ENCODE measurements at places on chromosomes 13 and 19. TPM values are rescaled to one million over a fixed set of nuclear protein-coding genes. Genes with fewer than 3 reads are reported as not detected.

Gene CEACAM1
- total RNA-seq, result 39.6 TPM

Gene ARL11
- total RNA-seq, result 0.38 TPM

Gene ZNF813
- not detected for total RNA-seq

DNA sequence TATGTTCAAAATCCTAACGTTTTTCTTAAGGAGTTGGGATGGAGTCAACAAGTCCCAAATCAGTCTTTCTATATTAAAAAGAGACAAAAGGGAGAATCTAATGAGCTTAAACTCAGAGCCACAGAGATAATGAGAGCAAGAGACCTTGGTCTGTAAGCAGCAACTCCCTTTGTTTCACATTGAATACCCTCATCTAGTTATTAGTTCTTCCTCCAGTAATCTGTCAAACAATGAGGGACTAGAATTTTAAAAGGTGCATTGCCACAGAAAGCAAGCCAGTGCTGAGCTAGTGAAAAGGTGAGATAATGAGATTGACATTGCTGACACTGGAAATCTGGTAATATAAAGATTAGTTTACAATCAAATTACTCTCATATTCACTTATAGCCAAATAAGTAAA is 718.6 kb downstream of the DACH1 start:
- no peak for DNase-seq

Gene IL4I1
- total RNA-seq, result 1.1 TPM

Gene CRB3
- 101 TPM for total RNA-seq

Gene SULT2A1
- total RNA-seq, result not detected

Gene CEACAM4
- total RNA-seq, result not detected

GRCh38 chr19:2148482-2149135 is 2.8 kb downstream of the AP3D1 start:
- no peak for DNase-seq

DNA sequence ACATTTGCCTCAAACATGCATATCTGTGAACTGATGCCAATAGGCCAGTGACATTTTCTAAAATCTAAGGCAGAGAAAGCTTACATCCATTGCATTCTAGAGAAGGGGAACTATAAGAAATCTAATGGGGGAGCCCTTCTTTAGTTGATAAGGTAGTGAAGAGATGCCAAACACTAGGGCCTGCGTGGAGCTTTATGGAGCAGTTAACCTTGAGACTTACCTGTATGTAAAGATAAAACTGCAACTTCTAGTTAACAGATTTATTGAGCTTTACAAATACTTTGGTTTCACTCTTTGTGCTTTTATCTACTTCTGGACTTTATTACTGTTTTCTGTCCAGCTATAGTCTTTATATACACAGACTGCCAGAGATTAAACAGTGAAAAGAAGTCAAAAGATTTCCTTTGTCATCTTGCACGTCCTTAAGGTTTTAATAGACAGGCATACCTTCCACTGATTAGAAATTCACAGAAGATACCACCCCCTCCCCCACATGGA is 457.6 kb downstream of the KLF12 start:
- peak; percentile 76 for DNase-seq

DNA sequence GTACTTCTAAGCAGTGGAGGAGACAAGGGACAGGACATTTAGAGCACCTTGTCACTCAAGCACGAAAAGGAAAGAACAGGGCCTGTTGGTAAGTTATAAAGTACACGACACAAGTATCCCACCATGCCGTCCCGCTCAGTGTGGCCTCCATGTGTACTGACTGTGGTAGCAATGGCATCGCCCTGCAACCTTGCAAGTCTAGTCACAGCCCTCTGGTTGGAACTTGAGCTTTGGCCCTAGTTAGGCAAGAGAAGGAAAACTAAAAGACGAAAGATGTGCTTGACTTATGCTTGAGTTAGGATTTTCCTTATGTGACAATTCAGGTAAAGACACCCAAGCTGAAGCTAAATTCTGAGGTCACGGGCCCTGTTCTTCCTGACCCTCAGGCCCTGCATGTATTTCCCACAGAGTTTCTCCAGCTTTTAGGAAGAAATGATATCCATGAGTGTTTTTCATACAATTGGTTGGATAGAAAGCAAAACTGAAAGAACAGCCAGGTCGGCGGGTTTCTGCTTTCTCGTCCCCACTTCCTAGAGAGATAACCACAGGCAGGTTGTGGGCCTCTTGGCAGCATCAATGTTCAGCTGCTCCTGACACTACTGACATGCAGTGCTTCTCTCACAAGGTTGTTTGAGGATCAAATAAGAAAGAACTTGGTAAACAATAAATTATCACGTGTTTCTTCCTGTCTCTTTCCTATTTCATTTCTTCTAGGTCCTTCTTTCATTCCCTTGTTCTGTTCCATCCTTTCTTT is 216.2 kb downstream of the IRS2 start:
- no peak for DNase-seq

GRCh38 chr13:35926859-35927530 is 204.2 kb downstream of the DCLK1 start:
- DNase-seq, result no peak

DNA sequence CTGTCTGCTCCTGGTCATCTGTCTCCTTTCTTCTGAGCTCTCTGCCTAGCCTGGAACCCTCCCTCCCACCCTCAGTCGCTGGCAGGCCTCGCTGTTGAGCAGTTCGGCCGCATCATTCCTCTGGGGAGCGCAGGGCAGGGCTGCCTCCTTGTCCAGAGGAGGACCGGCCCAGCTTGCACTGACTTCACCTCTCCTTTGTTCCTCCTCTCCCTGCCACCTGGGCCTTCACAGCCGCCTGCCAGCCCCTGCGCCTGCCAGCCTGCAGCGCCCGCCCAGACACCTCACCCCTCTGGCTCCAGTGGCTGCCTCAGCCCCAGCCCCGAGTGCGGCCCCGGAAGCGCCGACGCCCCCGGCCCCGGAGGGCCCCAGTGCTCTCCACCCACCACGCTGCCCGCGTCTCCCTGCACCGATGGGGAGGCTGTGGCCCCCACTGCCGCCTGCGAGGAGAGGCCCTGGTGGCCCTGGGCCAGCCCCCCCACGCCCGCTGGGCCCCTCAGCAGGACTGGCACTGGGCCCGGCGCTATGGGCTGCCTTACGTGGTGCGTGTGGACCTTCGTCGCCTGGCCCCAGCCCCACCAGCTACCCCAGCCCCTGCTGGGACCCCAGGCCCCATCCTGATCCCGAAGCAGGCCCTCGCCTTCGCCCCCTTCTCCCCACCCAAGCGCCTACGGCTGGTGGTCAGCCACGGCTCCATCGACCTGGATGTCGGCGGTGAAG is 7.2 kb downstream of the KMT5C start:
- DNase-seq, result no peak

Gene TEKTIP1
- not detected for total RNA-seq

GRCh38 chr19:4172861-4173473 is 9.4 kb downstream of the SIRT6 start:
- peak; percentile 48 for DNase-seq

DNA sequence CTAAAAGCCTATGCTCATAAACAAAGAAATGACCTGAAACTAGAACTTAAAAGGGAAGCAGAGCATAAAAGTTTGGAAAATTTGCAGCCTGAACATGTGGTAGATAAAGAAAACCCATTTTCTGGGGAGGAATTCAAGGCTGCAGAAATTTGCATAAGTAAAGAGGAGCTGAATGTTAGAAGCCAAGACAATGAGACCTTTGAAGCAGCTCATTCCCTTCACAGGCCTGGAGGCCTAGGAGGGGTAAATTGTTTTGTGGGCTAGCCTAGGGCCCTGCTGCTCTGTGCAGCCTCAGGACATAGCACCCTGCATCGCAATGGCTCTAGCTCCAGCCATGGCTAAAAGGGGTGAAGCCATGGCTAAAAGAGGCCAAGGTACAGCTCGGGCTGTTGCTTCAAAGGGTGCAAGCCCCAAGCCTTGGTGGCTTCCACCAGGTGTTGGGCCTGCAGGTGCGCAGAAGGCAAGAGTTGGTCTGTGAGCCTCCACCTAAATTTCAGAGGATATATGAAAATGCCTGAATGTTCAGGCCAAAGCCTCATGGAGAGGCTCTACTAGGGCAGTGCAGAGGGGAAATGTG is 38.3 kb downstream of the ZIC2 start:
- DNase-seq, result no peak

DNA sequence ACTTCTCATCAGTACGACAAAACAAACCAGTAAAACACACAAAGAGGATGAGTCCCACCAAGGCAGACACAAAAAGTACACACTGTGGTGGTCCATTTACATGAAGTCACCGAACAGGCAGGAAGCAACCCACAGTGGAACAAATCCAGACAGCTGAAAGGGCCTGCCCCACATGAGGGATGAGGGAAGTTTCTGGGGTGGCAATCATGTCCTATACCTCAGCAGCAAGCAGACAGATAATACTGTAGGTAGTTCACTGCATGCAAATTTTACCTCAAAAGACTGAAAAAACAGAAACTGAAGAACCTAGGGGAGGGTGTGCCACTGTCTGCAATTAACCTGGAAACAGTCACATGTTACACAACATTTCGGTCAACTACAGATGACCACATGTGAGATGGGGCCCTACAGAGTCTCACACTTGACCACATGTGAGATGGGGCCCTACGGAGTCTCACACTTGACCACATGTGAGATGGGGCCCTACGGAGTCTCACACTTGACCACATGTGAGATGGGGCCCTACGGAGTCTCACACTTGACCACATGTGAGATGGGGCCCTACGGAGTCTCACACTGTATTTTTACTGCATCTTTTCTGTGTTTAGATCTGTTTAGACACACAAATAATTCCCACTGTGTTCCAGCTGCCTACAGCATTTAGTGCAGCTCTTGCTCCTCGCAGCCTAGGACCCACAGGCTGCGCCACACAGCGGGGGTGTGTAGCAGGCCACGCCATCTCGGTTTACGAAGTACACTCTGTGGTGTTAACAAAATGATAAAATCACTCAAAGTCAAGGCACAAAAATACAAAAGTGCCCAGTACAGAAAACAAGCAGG is 22.2 kb downstream of the PCID2 start:
- no peak for DNase-seq

DNA sequence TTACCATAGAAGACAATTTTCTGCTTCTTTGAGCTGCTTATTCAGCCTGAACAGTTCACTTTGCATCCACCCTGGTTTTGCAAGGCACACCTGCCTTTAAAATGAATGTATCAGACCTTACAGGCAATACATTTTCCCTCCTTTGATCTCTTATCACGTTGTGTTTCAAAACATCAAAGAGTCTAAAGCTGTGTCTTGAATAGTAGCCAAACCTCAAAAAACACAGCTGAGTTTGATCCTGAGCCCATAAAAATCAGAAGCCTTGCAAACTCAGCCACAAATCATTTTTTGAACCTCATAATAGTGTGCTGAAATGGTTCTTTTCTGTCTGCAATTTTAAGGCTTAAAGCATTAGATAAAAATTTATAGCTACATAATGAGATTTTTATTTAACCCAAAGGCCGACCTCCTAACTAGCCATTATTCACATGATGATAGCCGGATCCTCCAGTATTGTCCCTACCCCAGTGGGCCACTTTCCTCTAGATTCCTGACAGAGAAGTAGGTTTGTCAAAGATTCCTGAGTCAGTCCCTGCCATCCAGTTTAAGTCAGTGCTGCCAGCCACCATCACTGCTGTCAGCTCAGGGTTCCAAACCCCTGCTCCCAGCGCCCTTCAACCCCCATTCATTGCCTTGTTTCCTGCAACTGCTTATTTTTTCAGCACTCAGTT is 71.8 kb downstream of the CAB39L start:
- DNase-seq, result peak; percentile 93

DNA sequence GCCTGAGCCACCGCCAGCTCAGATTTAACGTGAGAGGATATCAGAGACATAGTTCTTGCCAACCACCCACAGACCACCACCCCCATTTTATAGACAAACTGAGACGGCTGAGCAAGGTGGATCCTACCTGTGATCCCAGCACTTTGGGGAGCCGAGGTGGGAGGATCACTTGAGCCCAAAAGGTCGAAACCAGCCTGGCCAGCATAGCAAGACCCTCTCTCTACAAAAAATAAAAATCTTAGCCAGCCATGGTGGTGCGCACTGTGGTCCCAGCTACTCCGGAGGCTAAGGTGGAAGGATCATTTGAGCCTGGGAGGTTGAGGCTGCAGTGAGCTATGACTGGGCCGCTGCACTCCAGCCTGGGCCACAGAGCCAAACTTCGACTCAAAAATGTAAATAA is 30.6 kb upstream of the NDUFS7 start:
- no peak for DNase-seq

Gene GPC5
- not detected for total RNA-seq

DNA sequence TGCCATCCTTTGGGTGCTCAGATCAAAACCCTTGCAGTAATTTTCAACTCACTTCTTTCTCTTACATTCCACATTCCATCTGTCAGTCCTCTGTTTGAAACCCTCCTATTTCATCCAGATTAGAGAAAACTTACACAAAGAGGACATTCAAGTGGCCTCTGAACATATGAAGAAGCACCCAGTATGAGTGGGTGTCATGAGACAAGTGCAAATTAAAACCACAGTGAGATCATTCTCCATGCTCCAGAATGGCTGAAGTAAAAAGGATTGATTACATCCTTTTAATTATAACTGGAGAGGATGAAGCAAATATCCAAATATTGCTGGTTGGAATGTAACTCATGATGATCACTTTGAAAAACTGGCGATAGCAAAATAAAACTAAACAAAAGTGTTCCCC is 96.5 kb downstream of the MIPEP start:
- DNase-seq, result no peak

- DNase-seq, result no peak
Observed at GRCh38 chr13:75049735-75050335, 432.1 kb downstream of the TBC1D4 start.

DNA sequence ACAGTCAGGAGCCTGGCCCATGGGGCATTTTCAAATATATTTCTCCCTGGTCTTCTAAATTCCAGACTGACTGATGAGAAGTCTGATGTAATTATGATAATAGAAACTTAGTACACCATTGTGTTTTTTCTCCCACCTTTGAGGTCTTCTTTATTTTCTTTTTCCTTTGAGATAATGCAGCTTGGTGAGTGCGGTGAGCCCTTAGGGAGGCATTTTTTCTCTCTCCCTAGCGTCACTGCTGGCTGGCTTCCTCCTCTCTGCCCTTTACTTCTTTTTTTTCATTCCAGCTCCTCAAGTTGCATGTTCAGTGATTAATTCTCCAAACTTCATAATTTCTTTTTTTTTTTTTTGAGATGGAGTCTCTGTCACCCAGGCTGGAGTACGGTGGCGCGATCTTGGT is 12.8 kb upstream of the CDC42EP5 start:
- DNase-seq, result no peak

Gene SBK3
- total RNA-seq, result 0.53 TPM

Gene ALG11
- 14.8 TPM for total RNA-seq

Gene SPRY2
- total RNA-seq, result 15.0 TPM

DNA sequence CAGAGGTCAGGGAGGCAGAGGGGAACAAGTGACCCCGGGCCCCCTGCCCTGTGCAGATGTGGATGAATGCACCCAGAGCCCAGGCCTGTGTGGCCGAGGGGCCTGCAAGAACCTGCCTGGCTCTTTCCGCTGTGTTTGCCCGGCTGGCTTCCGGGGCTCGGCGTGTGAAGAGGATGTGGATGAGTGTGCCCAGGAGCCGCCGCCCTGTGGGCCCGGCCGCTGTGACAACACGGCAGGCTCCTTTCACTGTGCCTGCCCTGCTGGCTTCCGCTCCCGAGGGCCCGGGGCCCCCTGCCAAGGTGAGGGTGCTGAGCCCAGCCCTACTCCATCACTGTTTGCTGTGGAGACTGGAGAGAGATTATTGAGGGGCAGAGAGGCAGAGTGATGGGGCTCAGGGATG is 9.9 kb downstream of the LTBP4 start:
- peak; percentile 59 for DNase-seq

Data from HT-29 (cell line).